ENCODE measurements at places on chromosomes 4 and X. TPM values are rescaled to one million over a fixed set of nuclear protein-coding genes. Genes with fewer than 3 reads are reported as not detected.

PAGE3 gene
- total RNA-seq = not detected

COL4A5 gene
- total RNA-seq = 48.0 TPM

DNA sequence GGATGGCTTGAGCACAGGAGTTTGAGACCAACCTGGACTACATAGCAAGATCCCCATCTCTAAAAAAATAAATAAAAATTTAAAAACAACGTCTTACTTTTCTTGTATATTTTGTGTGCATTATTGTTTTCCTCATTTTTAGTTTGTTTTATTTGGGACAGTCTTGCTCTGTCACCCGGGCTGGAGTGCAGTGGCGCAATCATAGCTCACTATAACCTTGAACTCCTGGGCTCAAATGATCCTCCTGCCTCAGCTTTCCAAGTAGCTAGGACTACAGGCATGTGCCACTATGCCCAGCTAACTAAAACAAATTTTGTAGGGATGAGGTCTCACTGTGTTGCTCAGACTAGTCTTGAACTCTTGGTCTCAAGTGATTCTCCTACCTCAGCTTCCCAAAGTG lies 9.5 kb upstream of the SMIM14 start:
- DNase-seq = no peak

- DNase-seq = peak; percentile 50
Measured at GRCh38 chr4:5052204-5052702, 973 bp downstream of the STK32B start.

- no peak for DNase-seq
Measured at GRCh38 chr4:14915018-14915417, 87.3 kb upstream of the CPEB2 start.

All from dermis blood vessel endothelial cell (primary cell).